Hematopoietic multipotent progenitor cell treated with erythropoietin and hydrocortisone succinate and interleukin-3 and kit ligand, for 4 days (in vitro differentiated cells): ENCODE measurements at places on chromosomes 1 and 21.

DNA sequence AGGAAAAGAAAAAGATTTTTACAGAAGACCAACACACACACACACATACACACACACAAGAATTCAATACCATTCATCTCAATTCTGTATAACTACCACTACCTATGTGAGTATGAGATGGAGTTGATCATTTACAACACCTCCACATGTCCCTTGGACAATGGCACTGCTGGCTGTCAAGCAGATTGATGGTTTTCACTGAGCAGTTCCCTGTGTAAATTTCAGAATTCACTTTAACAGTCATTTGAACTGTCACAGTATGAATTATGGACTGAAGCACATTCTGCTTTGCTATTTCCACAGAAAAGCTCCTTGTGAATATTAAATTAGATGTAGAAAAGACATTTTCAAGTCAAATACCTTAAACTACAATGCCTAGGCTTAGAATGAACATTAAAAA, 14.3 kb downstream of the KCNT2 start:
- no peak for DNase-seq

DNA sequence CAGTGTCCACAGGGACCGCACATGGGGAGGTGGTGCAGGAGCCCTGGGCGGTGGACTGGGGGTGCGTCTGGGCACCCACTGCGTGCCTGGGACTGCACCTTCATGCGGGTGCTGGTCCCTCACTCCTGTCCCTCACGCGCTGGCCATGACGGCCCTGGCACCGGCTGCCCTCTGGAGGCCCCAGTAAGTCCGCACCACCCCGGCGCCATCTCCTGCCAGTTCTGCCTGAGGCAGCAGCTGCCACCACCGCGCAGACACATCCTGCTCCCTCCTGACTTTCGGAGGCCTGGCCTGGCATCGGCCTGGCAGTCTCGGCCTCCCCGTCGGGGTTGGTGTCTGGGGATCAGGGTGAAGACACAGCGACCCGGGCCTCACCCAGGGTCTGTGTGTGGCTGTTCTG, 64.8 kb downstream of the MORN1 start:
- DNase-seq: no peak

- no peak for DNase-seq
Measured at GRCh38 chr1:202116287-202116686, 6.4 kb upstream of the GPR37L1 start.

DNA sequence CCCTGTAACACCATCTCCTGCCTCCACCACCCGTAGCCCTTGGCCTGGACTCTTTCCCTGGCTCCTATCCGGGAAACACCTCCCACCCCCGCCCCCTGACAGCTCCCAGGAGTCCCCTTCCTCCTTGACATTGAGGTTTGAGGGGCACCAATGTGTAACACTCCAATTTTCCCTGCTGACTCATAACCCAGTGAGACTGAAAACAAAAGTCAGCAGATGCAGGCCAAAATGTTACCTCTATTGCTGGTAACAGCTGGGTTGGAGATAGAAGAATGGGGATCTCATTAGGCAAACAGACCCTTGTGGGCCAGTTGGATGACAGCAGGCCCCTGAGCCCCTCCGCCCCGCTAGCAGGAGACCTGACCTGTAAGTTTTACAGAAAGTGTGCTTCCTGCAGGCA, 237.2 kb downstream of the KAZN start:
- DNase-seq: no peak

- no peak for DNase-seq
Measured at GRCh38 chr1:173098117-173098516, 47.4 kb upstream of the TNFSF18 start.

- DNase-seq: no peak
Measured at GRCh38 chr1:175922254-175922881, 179.0 kb upstream of the TNR start.

DNA sequence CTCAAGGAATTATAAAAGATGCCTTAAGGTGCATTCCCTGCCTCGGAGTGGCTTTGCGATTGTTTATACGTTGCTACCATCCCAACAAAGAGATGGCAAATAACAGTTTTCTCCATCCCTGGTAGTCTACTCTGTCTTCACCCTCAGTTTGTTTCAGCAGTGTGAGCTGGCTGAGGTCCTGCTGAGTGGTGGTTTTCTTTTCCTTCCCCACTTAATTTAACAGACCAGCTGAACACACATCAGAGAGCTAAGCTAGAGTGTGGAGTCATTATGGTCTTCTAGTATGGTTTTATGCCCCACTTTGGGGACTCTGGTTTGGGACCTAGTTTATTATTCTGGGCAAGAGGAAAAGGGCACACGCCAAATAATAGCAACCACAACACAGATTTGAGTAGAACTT, 2.2 kb downstream of the PIGV start:
- DNase-seq: no peak

DNA sequence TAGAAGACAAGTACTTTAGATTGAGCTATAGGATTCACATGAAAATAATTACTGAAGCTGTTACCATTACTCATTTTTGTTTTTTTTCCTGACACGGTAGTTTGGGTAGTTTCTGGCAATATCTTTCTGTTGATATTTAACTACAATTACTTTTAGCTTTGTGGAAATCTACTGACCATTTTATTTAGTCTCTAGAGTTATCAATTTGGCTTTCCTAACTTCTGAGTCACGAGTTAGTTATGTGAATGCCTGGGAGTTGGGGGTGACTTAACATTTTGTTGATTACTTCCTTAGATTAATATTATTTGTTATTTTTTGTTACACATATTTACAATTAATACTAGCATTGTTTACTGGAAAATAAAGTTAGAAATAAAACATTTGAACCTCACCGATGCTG, 160.6 kb downstream of the HMCN1 start:
- DNase-seq: no peak

DNA sequence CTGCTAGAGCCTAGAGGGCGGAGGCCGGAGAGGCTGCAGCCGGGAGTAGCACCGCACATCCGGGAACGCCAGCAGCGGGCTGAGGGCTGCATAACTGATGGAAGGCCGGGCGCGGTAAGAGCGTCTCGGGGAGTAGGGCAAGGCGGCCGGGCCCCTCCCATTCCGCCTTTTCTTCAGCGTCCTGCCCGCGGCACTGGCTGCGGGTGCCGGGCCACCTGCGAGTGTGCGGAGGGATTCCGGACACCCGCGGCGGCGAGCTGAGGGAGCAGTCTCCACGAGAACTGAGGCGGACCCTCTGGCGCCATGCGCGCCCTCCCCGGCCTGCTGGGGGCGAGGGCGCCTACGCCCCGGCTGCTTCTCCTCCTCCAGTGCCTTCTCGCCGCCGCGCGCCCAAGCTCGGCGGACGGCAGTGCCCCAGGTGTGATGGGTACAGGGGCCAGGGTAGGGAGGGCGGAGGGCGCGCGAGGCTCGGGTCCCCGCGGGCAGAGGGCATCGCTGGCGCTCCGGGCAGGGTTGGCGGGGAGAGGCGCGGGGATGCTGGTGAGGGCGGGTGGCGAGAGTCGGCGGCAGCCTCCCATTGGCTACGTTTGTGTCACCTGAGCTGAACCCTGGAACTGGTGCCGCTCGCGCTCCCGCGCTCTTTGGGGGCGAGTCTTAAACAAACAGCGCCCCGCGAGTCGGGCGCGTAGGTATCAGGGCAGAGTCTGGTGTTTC, 334.4 kb downstream of the SRGAP2C start:
- DNase-seq: peak; percentile 94

DNA sequence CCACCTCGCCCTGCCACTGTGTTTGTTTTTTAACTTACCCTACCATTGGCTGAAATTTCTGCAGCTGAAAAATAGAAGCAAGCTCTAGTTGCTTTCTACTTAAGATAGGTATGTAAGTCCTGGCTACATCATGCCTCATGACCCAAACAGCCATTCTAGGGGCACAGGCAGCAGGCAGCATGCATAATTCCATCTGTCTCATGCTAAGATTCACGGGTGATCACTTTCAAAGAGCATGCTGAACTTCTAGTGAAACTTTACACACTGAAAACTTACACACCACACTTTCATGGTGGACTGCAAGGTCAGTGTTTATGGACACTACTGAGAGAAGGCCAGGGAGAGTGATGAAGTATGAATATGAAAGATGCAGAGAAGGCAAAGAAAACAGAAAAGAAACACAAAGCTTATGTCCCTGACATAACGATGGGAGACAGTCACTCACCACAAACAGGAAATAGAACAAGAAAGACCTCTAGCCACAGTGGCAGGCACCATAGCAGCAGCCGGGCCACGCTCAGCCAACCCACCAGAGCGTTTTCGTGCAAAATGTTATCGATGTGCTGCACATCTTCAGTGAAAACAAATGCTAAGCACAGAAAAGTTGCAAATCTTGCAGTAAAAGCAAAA, 102.3 kb upstream of the TIAM1 start:
- DNase-seq: peak; percentile 63

GRCh38 chr1:26096471-26096870, 15.2 kb upstream of the PDIK1L start:
- DNase-seq: no peak

GRCh38 chr1:244757091-244757939, 78.1 kb upstream of the COX20 start:
- no peak for DNase-seq

GRCh38 chr21:42518626-42519025, 5.0 kb downstream of the SLC37A1 start:
- no peak for DNase-seq

GRCh38 chr1:55580845-55581332, 365.7 kb upstream of the USP24 start:
- no peak for DNase-seq

DNA sequence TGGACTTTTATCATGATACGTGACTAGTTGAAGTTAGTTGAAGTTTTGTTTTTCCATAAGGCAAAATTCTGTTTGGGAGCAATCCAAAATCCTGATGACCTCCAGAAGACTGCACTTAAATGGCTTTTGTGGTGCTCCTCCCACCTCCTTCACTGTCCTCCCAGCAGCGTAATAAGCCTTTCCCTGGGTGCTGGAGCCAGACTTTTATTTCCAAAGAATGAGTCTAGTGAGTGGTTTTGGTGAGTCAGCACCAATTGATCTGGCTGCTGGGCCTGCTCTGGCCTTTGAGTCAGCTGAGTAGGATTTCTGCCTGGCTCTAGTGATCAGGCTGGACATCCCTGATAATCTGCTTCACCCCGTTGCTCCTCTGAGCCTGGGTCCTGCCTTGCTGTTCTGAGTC, 21.7 kb upstream of the KCND3 start:
- DNase-seq: no peak

DNA sequence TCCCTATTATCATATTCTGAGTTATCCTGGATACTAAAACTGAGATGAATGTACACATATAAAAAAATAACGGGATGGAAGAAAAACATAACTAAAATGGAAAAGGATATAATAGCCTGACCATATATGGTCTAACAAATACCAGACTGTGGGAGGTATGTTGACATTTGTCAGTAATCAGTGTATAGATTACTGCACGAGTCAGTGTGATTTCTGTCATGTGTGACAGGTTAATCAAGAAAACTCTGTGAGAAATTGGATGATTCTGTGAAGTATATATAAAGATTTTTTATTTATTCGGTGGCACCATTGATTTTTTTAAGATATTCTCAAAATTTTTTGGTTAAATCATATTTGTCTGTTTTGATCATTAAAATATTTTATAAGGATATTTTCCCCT, 547.3 kb upstream of the B3GALT2 start:
- no peak for DNase-seq

DNA sequence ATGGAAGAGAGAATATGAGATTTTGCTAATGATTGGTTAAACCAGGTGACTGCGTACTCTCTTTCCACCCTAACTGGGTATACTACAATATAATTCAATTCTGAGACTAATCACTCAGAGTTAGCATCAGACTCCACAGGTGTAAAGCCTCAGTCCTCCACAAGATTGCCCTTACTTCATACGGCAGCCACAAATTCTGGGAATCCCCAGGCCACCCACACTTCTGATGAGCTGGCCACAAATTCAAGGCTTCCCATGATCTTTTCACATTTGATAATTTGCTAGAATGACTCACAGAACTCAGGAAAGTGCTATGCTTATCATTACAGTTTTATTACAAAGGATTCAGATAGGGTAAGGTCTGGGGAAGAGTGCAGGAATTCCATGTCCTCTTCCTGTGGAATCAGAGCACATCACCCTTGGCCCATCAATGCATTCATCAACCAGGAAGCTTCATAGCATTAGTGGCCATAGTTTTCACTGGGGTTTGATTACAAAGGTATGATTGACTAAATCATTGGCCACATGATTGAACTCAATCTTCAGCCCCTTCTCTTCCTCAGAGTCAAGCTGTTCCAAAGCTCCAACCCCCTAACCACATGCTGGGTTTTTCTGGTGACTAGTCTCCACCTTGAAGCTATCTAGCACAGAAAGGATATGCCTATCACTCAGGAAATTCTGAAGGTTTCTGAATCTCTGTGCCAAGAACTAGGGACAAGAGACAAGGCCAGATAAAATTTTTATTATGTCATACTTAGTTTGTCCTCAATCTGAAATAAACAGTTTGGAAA, 131.7 kb downstream of the HHIPL2 start:
- no peak for DNase-seq

DNA sequence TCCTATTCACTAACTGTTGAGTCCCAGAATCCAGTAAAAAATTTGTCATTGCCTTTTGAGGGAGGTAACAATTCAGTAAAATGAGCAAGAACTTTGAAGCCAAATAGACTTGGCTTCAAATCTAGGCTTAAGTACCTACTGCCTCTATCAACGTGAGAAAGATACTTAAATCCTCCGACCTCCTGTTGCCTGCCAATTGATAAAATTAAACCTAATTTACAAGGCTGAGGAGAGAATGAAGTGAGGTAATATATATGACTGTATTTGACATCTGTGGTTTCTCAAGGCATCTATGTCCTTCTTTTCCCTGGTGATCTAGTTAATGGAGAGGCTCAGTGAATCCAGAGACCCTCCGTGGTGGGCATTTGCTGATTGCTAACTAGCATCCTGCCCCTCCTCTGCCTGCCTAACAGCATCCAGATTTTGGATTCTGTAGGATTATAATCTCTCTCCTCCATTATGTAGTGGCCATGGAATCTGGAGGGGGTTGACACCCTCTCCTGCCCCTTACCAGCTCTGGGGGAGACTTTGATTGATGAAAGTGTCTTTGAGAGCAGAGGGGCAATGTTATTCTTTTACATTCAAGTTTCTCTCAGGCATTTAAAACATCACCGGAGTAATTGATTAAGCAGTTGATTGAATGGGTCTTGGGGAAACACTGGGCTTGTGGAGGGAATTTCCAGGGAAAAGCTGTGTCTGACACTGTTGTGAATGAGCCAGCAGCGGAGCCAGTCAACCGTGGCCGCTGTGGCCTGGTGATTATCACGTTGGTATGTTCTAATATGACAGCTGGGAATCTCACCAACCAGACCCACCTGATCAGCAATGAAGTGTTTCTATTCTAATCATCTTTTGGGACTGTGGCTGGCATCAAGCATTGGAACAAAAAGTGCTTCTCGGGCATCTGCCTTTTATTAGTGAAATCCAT, 140.7 kb upstream of the FAM78B start:
- DNase-seq: no peak

GRCh38 chr1:182955596-182956588, 2.9 kb upstream of the SHCBP1L start:
- DNase-seq: peak; percentile 44

- peak; percentile 56 for DNase-seq
Measured at GRCh38 chr1:223700942-223701637, 11.2 kb upstream of the CAPN2 start.

GRCh38 chr1:153642161-153642560, 8.3 kb downstream of the CHTOP start:
- no peak for DNase-seq

- no peak for DNase-seq
Measured at GRCh38 chr21:29332461-29333362, 34.0 kb downstream of the BACH1 start.
